NCI-H146 (cell line): ENCODE measurements at places on chromosomes 4 and X.

DNA sequence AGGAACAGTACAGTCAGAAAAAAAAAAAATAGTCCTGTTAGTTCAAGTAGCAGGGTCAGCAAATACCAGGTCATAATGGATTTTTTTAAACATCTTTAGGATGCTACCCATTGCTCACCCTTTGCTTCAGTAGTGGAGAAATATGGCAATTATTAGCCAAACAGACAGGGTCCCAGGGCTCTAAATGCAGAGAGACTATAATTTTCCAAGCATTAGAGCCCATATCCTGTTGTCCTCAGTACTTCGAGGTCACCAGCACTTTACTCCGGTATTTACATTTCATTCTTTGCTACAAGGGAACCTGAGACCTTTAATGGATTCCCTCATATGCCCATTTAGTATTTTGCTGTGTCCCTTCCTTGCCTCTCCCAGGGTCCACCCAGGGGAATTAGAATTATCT is 1562.9 kb upstream of the TENM3 start:
- peak; percentile 80 for DNase-seq

GRCh38 chr4:32196950-32197688 is 1477.0 kb downstream of the PCDH7 start:
- no peak for DNase-seq

GRCh38 chr4:121712001-121712651 is 15.3 kb upstream of the ANXA5 start:
- no peak for DNase-seq

- no peak for DNase-seq
Measured at GRCh38 chr4:113016377-113016776, 33.1 kb upstream of the ANK2 start.

GRCh38 chr4:138772366-138772765 is 243.2 kb upstream of the NOCT start:
- no peak for DNase-seq

DNA sequence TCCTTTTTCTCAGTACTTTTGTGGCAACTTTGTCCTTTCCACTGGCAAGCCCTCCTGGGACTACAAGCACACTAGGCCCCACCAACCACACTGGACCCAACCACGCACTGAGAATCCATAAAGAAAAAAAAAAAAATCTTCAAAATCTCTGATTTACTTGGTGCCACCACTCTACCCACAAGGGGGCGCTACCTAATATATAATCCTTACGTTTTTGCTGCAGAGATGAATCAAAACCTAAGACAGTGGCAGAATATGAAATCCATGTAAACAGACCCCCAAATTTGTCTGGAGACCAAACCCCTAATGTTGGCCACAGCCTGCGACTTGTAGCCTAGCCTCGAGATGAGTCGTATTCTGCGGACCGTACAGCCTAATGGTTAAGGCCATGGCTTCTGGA is 63.5 kb upstream of the ARHGAP36 start:
- no peak for DNase-seq

DNA sequence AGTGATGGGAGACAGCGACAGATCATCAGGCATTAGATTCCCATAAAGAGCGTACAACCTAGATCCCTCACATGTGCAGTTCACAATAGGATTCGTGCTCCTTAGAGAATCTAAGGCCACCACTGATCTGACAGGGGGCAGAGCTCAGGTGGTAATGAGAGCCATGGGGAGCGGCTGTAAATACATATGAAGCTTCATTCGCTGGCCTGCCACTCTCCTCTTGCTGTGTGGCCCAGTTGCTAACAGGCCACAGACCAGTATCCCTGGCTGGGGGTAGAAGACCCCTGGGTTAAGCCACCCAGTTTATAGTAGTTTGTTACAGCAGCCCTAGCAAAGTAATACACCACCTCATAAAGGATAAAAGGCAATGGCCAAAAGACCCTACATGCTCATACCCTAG is 30.3 kb downstream of the APBB2 start:
- no peak for DNase-seq

GRCh38 chrX:31471229-31471628 is 399.4 kb upstream of the FTHL17 start:
- DNase-seq = no peak

DNA sequence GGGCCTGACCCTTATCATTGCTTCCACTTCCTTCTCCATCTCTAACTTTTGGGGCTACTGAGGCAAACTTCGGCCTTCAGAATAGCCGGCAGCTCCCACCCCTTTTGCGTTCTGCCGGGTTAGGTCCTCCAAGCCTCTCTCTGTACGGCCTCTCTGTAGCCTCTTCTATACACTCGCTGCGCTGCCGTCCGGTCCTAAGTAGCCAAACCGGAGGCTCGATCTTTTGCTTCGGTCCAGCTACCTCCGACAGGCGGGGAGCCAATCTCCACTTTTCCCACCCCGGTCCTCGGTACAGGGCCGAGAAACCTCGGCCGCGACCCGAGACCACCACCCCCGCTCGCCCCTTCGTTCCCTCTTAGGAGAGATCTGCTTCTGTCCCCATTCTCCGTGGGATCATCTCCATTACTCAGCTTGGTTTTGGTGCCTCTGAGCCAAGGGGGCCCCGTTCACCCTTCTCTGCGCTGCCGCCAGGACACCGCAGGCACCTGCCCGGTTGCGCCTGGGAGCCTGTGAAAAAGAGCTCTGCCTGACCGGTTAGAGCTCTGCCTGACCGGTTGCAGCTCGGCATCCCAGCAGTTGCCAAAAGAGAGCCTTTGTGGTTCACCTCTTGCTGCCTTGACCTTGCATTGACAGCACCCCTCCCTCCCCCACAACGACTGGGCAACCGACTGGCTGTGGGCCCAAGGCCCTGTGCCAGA is 1.0 kb upstream of the HTR2C start:
- no peak for DNase-seq

- no peak for DNase-seq
Measured at GRCh38 chrX:135688137-135688536, 25.3 kb upstream of the CT45A1 start.

DNA sequence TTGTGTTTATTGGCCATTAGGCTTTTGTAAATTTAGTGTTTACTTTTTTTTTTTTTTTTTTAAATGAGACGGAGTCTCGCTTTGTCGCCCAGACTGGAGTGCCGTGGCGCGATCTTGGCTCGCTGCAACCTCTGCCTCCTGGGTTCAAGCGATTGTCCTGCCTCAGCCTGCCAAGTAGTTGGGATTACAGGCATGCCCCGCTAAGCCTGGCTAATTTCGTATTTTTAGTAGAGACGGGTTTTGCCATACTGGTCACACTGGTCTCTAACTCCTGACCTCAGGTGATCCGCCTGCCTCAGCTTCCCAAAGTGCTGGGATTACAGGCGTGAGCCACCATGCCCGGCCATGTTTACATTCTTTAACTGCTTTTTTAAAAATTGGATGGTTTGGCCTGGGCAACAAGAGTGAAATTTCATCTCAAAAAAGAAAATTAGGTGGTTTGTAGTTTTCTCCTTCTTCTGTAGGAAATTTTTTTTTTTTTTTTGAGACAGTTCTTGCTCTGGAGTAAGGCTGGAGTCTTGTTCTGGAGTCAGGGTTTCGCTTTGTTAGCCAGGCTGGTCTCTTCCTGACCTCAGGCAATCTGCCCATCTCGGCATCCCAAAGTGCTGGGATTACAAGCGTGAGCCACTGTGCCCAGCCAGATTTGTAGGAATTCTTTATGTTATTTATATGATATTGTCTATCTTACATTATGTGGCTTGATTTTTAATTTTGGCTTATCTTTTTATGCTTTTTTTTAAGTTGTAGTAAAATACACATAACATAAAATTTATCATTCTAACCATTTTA is 15.1 kb downstream of the UBE2K start:
- DNase-seq = no peak

- no peak for DNase-seq
Measured at GRCh38 chrX:40622479-40623138, 619 bp upstream of the MPC1L start.
